DMS153 (cell line): ENCODE measurements at places on chromosomes 12 and 14.

GRCh38 chr12:82426081-82426480 is 67.8 kb downstream of the METTL25 start:
- DNase-seq = no peak

GRCh38 chr12:105641749-105642148 is 311.3 kb downstream of the C12orf75 start:
- no peak for DNase-seq

DNA sequence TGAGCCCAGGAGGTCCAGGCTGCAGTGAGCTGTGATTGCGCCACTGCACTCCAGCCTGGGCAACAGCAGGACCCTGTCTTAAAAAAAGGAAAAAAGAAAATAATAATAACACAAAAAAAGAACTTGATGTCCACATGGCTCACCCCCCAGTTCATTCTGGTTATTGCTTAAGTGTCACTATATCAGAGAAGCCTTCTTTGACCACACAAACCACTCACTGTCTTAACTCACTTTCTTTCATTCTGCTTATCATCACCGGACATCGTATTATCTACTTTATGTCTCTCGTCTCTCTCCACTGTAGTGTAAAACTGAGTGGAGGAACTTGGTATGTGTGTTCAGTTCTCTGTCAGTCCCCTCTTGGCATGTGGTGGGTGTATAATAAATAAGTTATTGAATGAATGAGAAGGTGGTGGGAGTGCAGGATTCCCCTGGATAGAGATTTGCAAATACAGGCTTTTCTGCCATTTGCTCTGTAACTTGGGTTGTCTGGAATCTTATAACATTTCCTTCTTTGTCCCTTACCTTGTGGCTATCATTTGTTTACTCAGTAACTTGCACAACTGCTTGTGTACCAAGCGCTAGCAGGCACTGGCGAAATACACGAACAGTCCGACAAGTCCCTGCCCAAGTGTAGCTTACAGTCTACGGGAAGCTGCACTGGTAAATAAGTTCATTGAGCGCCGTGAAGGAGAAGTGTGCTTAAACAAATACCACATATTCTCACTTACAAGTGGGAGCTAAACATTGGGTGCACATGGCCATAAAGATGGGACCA is 86.6 kb upstream of the TRAF3 start:
- DNase-seq = no peak

DNA sequence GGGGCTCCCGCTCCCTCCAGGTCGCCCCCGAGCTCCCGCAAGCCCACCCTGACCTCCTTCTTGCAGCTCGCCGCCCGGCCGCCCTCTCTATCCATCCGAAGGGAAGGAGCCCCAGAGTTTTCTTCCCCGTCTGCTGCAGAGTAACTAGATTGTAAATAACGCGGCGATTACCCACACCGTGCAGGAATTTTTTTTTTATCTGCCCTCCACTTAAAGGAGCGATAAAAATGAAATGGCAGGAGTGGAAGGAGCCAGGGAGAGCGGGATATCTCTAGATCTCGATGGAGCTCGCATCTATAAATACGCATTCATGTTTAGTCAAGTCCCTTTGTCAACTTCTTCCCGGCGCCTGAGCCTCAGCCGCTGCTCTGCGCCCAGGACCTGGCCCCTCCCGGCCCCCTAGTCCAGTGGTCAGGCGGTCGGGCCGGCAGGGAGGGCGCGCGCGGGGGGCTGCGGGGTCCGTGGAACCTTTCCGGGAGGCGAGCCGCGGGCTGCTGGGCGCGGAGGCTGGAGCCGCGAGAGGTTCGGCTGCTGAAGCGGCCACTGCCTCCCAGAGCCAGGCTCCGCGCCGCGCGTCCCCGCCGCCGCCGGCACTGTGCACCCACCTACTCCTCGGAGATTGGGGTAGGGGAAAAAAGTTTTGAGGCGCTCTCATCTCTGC is 386.0 kb downstream of the BCAT1 start:
- peak; percentile 42 for DNase-seq

GRCh38 chr12:30201301-30202160 is 417.8 kb upstream of the TMTC1 start:
- DNase-seq = peak; percentile 11

DNA sequence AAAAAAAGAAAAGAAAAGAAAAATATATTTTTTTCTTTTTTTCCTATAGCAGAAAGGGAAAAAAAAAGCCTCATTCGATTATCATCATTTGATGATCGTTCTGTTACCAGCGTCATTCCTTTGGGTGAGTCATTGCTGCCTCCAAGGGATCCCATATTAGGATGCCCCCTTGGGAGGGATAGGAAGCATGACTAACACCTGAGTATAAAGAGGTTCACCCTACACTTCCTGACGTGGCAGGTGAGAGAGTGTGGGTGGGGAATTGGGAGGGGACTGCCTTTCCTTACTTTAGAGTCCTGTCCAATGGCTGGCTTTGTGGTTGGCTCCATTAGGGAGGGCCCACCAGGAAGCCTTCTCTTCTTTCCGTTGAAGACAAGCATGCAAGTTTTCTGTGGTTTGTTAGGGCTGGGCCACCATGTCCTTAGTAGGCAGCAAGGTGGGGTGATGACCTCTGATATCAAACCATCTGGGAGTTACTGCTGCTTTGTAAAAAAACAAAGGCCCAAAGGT is 56.1 kb upstream of the FUT8 start:
- no peak for DNase-seq

- no peak for DNase-seq
Measured at GRCh38 chr12:40615590-40615989, 76.6 kb upstream of the CNTN1 start.

- DNase-seq = peak; percentile 97
Measured at GRCh38 chr12:41932470-41932991, 212.1 kb downstream of the GXYLT1 start.

DNA sequence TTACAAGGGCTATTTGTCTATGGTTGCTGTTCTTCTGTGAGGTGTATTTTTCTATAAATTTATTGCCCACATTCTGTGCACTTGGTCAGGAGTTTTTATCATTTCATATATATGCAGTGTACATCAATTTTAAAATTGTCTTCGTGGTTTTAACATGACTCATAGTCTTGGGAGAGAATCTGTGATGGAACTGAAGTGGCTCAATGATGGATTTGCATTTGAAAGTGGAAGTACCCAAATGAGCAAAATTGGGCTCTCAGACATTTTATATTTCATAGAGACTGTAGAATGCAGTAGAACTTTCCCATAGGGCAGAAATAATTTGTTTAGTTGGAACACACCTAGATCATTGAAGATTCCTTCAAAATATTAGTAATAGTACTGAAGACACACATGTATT is 1.9 kb upstream of the SCFD1 start:
- DNase-seq = no peak

DNA sequence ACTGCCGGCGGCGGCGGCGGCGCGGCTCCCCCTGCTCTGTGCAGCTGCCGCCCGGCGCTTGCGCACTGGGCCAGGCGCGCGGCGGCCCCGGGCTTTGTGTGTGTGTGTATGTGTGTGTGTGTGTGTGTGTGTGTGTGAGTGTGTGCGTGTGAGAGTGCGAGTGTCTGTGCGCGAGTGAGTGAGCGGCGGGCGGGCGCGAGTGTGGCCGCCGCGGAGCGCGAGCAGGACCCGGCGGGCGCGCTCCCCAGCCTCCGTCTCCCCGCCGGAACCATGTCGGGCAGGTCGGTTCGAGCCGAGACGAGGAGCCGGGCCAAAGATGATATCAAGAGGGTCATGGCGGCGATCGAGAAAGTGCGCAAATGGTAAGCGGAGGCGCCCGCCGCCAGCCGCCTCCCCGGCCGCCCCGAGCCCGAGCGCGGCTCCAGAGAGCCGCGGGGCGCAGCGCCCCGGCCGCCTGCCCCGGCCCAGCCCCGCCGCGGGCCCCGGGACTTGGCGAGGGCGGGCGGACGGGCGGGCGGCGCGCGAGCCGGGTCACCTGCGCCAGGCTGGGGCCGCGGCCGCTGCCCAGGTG is at the start of gene BCL7A:
TSS of gene BCL7A (plus strand) at position 63 of the 571 bp plus-strand sequence. CDS start at position 271, 208 bp downstream.
- DNase-seq = no peak

DNA sequence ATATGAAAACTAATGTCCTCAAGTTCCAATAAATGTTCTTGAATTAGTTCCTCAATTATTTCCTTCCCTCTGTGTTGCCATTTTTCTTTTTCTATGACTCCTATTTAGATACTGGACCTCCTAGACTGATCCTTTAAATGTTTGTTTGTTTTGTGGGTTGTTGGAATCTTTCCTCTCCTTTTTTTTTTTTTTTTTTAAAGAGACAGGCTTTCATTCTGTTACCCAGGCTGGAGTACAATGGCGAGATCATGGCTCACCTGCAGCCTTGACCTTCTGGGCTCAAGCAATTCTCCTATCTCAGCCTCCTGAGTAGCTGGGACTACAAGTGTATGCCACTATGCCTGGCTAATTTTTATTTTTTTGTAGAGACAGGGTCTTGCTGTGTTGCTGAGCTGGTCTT is 9.6 kb downstream of the PRKAG1 start:
- no peak for DNase-seq

GRCh38 chr12:67747869-67748742 is 99.6 kb downstream of the DYRK2 start:
- no peak for DNase-seq

- DNase-seq = no peak
Measured at GRCh38 chr12:41769810-41770209, 374.9 kb downstream of the GXYLT1 start.

GRCh38 chr12:82708061-82708879 is 21.6 kb downstream of the TMTC2 start:
- no peak for DNase-seq

DNA sequence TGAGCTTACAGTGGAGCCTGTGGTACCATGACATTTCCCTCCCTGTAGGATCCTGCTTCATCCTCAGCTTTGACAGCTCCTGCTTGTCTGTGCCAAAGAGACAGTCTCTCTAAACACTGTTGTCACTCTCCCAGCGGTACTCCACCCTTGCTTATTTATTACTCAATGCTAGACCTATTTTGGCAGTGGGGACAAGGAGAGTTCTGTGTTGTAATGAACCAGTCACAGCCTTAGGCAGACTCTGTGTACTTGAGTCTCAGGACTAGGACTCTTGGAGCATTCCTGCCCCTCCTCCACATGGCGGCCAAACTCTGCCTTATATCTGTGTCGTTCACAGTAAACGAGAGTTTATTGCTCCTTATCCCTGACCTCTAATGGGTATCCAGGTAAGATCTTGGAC is 70.9 kb downstream of the PIK3C2G start:
- no peak for DNase-seq

DNA sequence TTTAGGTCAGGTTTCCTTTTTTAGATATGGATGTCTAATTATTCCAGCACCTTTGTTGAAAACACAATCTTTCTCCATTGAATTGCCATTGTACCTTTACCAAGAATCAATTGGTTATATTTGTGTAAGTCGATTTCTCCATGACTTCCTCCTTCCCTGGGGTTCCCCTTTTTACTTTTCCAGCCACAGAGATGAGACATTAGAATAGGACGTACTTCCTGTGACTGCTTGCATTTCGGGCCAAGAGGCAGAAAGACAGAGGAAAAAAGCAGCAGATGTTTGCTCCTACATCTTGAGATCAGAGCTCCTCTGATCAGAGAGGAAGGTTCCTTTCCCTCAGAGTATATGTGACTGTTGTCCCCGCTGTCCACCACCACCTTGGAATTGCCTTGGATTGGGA is 453.7 kb upstream of the RGS6 start:
- DNase-seq = no peak

- no peak for DNase-seq
Measured at GRCh38 chr14:68241862-68242487, 422.4 kb downstream of the RAD51B start.

- DNase-seq = no peak
Measured at GRCh38 chr14:91282954-91283645, 38.6 kb upstream of the GPR68 start.

DNA sequence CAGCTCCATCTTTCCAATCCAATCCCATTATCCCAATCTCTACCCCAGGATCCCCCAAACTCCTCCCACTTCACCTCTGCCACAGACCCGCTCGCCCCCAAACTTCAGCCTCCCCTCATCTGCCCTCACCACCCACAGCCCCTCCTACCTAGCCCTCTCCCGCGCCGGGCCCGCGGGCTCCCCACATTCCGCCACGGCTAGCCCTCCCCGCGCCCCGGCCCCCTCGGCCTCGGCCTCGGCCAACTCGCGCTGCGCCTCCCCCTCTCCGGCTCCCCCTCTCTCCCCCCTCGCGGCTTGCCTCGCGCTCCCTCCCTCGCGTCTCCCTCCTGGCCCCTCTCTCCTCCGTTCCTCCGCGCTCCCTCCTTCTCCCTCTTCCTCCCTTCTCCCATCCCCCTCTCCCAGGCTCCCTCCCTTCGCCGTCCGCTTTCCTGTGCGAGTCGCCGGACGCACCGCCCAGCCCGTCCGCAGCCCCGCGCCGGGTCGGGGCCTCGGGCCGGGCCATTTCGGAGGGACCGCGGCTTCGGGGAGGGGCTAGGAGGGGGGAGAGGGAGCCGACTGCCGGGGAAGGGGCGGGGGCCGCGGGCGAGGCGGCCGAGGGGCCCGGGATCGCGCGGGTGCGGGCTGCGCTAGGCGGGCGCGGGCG is at the start of gene ATN1:
TSS of gene ATN1 (plus strand) at position 581 of the 643 bp plus-strand sequence. CDS start 6,043 bp downstream, outside the sequence.
- peak; percentile 19 for DNase-seq

GRCh38 chr12:262817-263216 is at the start of gene SLC6A13:
Gene SLC6A13 (minus strand): TSS chr12:262836. CDS start chr12:260052, 2,784 bp downstream.
- DNase-seq = no peak

DNA sequence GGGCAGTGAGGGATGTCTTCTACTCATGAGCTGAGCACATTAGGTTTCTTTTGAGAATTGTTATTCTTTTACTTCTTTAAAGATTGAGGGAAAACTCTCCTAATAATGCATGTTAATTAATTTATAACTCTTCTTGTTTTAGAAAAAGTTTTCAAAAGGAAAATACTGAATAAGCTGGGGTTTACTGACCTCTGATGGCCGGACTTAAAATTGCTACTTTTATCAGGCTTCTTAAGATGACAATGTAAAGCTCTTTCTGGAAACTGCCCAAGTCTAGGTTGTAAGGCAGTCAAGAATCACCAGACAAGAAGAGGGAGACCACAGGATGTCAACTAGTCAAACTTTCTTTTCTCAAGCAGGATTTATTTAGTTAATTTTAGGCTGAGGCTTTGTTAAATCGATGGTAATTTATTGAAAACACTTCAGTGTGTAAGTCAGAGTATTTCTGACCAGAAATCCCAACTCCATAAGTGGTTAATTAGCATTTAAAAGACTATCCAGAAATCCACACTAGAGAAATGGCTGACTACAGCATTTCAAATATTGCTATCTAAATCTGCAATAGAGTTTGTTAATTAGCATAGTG is 82.1 kb downstream of the AVPR1A start:
- no peak for DNase-seq

GRCh38 chr14:54946500-54946899 is 43.9 kb upstream of the GCH1 start:
- DNase-seq = no peak
